ENCODE measurements at places on chromosomes 7 and 10.

- DNase-seq: no peak
Measured at GRCh38 chr10:132845780-132846595, 60.0 kb upstream of the NKX6-2 start.

- no peak for DNase-seq
Measured at GRCh38 chr7:64562256-64562625, 630 bp downstream of the ZNF680 start.

- DNase-seq: peak; percentile 42
Measured at GRCh38 chr7:142496545-142496991, 238.7 kb upstream of the PRSS58 start.

DNA sequence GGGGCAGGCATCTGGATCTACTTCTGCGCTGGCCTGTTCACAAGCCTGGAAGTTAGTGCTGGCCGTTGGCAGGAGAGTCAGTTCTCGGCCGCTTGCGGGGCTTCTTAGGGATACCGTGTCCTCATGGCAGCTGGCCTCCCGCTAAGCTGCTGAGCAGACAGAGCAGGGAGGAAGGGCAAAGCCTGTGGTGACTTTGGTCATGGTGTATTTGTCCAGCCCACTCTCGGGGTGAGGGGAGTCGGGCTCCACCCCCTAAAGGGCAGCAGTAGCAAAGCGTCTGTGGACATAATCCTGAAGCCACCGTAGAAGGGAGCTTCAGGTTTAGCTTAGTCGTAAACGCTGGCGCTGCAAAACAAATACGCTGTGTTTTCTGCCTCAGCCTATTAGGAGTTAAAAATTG lies 12.2 kb downstream of the UBE3C start:
- DNase-seq: no peak

GRCh38 chr10:121296881-121297585 lies 301.2 kb downstream of the FGFR2 start:
- no peak for DNase-seq

- no peak for DNase-seq
Measured at GRCh38 chr10:113566888-113567287, 14.0 kb downstream of the HABP2 start.

- DNase-seq: peak; percentile 42
Measured at GRCh38 chr7:22791204-22792158, 31.2 kb downstream of the TOMM7 start.

GRCh38 chr7:30717181-30717580 lies 34.8 kb upstream of the INMT start:
- DNase-seq: peak; percentile 57

DNA sequence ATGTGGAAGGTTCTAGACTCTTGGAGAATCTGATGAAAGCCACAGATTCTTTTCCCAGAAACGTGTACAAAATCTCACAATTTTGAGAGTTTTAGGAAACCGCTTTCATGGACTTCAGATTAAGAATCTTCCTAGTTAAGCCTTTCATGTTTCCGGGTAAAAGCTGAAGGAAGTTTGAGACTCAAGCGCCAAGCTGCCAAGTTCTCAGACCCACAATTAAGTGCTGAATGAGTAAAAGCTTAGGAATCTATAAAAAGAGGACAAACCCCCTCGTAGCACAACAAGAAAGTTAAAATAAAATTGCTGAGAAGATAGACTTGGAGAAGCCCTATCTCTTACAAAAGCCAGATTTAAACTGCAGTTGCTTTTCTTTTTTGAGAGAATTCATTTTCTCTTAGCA lies 99.6 kb downstream of the ST8SIA6 start:
- DNase-seq: no peak

DNA sequence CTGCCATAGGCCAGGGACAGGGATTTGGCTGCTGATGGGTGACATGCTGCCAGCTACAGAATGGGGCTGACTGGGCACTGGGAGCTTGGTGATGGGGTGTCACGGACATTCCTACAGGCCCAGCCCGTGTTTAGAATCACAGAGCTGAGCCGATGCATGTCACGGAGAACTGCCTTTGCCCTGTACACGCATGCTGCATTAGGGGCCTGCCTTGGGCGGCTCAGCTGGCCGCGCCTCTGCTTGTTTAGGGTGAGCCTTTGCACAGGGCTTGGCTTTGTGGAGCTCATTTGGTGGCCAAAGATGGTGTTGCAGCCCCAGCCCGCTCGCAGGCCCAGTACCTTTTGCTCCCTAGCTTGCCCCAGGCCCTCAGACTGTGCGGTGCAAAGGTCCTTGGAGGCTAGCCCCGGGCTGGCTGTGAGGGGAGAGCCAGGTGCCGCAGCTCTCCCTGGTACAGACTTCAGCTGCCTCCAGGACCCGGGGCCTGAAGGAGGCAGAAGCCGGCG lies 108.4 kb upstream of the BTBD16 start:
- DNase-seq: no peak

- DNase-seq: no peak
Measured at GRCh38 chr7:124577256-124577655, 188.3 kb downstream of the GPR37 start.

DNA sequence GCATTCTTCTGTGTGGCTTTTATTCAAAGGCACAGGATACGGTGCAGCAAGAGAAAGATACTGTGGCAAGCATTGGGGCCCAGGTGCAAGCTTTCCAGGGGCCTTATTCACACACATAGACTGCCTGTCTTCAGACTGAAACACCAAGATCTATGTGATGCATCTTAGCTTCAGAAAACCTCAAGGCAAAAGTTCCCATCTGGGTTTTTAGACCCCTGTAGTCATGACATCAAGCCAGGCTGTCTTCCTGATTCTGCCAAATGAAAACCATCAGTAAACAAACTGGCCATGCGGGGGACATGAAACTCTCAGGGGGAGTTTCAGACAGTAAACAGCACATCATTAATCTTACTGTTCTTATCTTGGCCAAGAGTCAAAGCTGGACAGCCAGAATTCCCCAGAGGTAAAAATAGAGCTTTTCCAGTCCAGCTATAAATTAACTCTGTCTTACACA lies 9.8 kb downstream of the AGBL3 start:
- no peak for DNase-seq

- DNase-seq: no peak
Measured at GRCh38 chr7:132218876-132219275, 357.4 kb downstream of the PLXNA4 start.

DNA sequence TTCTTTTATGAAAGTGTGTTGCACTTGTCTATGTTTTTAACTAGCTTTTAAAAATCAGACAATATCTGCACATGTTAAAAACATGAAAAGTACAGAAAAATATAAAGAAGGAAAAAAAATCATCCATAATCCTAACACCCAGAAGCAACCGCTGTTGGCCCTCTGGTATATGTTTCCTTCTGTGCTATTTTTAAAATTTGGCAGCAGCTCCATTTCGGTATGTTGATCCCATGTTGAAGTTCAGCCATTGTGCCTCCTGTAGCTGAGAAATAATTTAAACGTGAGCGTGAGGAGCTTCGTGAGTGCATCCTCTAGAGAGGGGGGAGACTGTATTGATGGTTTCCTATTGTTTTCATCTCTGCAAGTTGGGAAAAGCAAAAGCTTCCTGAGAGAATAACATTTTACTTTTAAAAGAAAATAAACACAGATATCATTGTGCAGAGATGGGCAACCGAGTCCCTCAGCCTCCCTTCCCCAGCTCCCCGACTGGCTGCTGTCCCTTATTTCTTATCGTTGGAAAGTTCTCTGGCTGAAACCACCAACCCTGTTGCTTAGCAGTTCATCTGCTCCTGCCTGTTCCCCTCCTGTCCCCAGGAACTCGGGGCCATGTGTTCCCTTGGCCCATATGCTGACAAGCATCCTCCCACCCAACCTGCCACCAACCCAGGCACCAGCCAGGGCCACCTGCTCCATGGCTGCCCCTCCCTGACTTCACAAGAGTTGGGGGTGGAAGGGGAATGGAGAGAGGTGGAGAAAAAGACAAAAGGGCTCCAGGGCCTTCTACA lies 499.1 kb upstream of the PODXL start:
- DNase-seq: no peak

DNA sequence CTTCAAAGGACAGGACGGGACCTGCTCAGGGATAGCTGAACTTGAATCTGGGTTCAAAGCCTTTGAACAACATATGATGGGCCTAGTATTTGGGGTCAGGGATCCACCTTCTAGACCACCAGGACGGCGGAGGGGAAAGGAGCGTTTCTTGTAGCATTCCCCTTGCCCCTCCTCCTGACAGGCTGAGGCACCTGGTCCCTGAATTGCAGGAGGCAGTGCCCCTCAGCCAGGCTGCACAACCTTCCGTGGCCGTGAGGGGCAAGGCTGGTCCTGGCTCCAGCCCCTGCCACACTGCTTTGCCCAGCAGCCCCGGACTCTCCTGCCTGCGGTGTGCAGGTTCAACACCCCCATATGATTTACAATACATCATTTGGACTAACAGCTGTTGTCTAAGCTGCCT lies 58.1 kb downstream of the INSIG1 start:
- no peak for DNase-seq

- no peak for DNase-seq
Measured at GRCh38 chr10:30092151-30092790, 32.9 kb upstream of the JCAD start.

- no peak for DNase-seq
Measured at GRCh38 chr7:96052860-96053470, 268.9 kb downstream of the SLC25A13 start.

- DNase-seq: no peak
Measured at GRCh38 chr7:44348300-44348699, 22.9 kb upstream of the CAMK2B start.

GRCh38 chr10:31757386-31757791 lies 171.2 kb downstream of the ARHGAP12 start:
- DNase-seq: no peak

DNA sequence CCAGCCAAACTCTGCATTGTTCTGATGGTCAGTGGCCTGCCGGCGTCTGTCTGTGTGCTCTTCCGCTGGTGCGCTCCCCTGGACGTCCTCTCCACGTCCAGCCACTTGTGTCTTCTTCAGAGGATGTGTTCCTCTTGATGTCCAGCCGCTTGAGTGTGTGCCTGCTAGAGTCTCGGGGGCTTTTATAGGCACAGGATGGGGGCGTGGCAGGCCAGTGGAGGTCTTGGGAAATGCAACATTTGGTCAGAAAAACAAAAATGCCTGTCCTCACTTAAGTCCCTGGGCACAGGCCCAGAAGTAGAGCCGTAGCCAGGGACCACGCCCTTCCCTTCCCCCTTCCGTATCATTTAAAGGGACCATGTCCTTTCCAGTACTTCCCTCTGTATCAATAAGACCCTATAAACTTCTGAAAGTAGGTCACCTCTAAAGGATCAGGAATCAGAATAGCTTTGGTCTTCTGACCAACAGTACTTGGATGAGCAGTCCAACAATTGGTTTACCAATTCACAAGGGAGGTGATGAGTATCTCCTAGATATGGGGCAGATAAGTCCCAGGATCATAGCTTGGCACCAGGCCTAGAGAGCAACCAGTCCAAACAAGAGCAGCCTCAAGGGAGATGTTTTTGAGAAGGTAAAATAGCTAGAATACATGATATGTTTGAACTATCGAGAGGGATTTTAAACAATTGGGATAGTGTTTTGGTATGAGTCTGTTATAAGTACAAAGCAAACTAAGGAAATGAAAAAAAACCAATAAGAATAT lies 32.2 kb upstream of the PNLIPRP3 start:
- DNase-seq: no peak

- no peak for DNase-seq
Measured at GRCh38 chr10:43131906-43132305, 6.3 kb upstream of the CSGALNACT2 start.

GRCh38 chr10:16919121-16919982 lies 102.1 kb upstream of the RSU1 start:
- DNase-seq: no peak

DNA sequence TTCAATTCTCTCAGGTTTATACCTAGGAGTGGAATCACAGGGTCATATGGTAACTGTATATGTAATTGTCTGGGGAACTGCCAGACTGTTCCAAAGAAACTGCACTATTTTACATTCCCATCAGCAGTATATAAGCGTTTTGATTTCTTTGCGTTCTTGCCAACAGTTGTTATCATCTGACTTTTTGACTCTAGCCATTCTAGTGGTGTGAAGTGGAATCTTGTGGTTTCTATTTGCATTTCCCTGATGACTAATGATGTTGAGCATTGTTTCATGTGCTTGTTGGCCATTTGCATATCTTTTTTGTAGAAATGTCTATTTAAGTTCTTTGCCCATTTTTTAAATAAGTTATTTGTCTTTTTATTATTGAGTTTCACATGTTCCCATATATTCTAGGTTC lies 44.3 kb upstream of the ZC3HAV1 start:
- DNase-seq: peak; percentile 38

GRCh38 chr10:1085258-1085657 lies 29.1 kb downstream of the WDR37 start:
- no peak for DNase-seq

DNA sequence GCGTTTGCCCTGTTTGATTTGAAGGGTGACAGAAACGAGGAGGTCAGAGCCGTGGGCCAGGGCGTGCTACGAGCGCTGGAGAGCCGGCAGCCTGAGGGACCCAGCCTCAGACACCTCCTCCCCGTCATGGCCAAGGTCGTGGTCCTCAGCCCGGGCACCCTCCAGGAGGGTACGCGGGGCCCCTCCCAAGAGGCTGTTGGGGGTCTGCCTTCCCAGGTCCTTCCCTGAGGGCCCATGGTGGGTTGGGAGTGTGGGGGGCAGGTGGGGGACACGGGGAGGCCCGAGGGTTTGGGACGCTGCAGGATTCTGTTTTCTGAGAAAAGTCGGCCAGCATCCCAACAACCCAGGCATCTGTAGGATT lies 7.8 kb downstream of the AP5Z1 start:
- DNase-seq: no peak

DNA sequence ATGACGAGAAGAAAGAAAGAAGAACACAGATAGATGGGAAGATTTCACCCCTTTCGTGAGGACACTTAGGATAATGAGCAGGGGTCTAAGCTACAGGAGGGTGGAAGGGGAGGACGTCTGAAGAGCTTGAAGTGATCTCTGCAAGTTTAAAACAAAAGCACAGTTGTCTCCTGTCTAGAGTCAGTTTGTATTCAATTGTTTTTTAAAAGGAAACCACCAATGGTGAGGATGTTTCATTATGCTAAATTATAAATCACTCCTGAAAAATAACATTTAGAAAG lies 85.9 kb downstream of the ADAM12 start:
- DNase-seq: no peak

GRCh38 chr10:104197364-104197763 lies 34.8 kb downstream of the CFAP43 start:
- DNase-seq: no peak

GRCh38 chr7:149882248-149883047 lies 8.7 kb downstream of the ATP6V0E2 start:
- peak; percentile 86 for DNase-seq

DNA sequence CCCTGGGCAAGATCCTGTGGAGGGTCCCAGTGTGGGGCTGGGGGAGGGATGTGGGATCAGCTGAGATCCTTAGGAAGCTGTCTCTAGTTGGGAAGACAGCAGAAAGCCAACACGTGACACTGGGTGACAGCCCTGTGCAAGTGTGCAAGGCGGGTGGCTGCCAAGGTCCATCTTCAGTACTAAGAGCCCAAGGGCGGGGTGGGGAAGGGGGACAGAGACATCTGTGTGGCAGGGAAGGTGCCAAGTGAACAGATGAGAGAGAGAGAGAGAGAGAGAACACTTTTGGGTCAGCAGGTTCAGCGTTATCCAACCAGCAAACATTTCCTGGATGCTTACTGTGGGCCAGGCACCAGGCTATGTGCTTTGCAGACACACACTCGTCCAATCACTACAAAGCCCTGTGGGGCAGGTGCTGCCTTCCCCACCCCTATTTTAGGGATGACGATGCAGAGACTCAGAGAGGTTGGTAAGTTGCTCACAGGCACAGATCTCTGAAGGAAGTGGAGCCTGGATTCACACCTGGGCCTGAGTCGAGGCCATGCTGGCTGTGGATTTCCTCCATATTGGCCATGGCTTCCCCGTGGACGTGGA lies 135.7 kb downstream of the GRK5 start:
- no peak for DNase-seq
